Effector CD4-positive, alpha-beta T cell (primary cell): ENCODE measurements at places on chromosomes 7 and 10.

DNA sequence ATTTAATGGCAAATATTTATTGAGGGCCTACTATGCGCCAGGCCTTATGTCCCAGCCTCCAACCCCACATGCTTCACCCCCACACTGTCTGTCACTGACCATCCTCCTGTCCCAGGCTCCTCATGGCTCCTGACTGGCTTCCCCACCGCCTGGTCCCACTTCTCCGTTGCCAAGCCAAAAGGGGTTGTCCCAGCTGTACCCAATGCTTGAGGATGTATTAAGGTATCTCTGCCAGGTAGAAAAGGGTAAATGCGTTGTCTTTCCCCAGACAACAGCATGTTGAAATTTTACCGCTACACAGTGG, 168.8 kb upstream of the FRMD4A start:
- DNase-seq, result no peak

- DNase-seq, result no peak
These were observed 138.6 kb downstream of the LHPP start for GRCh38 chr10:124600051-124600880.

GRCh38 chr10:130545122-130545521, 408.9 kb downstream of the GLRX3 start:
- no peak for DNase-seq

DNA sequence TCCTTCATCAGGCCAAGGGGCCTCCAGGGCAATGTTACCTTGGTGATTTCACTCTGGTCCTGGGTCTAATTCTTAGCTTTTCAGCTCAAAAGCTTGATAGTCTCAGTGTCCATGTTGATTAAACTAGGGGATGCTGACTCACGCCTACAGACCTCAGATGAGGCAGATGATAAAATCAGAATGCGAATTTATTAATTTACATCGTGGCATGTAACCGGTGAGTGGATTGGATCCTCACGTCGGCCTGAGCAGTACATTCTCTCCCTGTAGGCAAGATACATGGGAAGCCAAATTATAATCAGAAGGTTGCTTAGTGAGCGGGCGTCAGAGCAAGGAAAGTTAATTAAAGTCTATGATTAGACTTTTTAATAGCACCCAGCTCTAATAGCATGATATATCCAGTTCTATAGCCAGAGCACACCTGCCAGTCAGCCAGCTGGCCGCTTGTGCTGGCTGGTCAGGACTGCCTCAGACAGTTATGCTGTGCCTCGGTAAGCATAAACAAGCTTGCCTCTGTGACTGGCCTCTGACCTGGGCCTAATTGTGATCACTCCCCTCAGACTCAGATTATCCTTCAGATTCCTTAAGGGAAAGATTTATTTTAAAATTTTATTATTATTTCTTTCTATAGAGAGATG, 20.2 kb upstream of the CPA5 start:
- DNase-seq, result no peak

DNA sequence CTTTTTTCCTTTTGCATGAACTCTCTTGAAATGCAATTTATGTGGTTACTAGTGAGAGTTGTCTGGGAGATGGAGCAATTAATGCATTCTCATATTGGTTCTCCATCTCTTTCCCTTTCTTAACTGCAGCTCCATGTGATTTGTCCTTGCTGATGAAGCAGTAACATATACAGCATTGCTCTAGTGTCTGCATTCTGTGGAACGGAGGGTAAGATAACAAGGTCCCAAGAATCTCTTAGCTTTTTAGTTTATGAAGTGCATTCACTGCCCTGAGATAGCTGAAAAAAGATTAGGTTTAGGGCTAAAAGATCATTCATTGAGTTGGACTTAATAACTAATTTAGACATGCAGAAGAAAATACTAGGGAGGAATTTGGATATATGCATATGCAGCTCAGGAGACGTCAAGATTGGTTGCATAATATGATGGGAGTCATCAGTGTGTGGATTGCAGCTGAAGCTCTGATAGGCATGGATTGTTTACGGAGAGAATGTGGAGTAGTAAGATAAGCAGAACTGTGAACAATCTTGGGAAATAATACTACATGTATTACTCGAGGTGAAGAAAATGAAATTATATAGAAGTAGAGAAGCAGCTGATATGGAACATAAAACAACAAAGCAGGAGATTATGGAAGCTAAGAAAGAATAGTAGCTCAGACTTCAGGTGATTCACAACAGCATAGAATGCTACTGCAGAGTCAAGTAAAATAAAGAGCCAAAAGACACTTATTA, 404.7 kb downstream of the ARL4A start:
- DNase-seq, result no peak

DNA sequence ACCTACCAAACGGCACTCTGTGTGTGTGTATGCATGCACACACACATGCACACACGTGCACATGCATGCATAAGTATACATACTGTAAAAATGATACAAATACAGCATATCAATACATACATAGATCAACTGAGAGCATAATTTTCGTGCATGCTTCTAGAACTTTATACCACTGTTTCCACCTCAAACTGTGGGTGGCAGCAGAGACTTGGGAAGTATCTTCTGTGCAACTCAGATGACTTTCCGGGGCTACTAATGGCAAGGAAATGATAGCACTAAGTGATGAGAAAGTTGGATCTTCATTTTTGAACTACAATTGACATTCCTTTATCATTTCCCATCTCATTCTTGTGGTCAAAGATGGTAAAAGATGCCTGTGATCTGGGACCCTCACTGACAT, 570.7 kb downstream of the REEP3 start:
- no peak for DNase-seq

GRCh38 chr7:69104023-69104422, 494.3 kb upstream of the AUTS2 start:
- no peak for DNase-seq
